ENCODE measurements at places on chromosomes 12 and 14.
A peak's percentile ranks its signal among the peaks of the same experiment; 100 is the strongest.

- no peak for DNase-seq
Observed at GRCh38 chr12:75720812-75721641, 209.6 kb upstream of the KRR1 start.

GRCh38 chr12:100698518-100698917 lies 96.1 kb upstream of the ANO4 start:
- DNase-seq: no peak

DNA sequence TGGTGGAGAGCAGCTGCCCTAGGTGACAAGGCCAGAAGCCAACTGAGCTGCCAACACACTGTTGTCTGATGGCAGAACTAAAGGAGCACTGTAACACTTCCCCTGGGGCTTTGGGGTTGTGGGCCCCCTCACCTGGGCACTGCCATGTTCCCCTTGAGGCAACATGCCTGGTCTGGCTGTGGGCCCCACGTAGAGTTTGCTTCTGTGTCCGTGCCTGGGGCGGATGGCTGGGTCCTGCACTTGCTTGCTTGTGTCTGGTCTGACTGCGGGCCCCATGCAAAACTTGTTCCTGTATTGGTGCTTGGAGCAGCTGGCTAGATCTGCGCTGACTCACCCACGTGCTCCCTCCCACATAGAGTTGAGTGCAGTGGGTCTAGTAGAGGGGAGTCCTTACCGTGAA lies 78.4 kb downstream of the MNAT1 start:
- no peak for DNase-seq

- peak; percentile 59 for DNase-seq
Observed at GRCh38 chr14:105203057-105203531, 22.0 kb upstream of the NUDT14 start.

DNA sequence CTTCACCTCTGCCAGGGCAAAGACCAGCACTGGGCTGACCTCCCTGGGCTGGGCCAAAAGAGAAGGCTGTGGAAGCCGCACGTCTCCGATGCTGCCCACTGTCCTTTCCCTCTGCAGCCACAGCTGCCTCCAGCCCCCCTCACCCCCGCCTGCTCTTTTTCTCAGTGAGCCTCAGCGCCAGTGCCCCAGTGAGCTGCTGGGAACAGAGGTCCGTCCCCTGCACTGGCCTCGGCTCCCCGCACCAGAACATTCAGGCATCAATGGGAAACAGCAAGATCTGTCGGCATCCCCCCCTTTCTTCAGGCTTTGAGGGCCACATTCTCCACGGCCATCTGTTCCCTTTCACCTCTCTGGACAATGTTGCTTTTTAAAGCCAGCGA lies 398.1 kb downstream of the ZFP36L1 start:
- no peak for DNase-seq

- DNase-seq: no peak
Observed at GRCh38 chr14:104349950-104350349, 211.6 kb downstream of the KIF26A start.

GRCh38 chr14:85479306-85479705 lies 50.6 kb upstream of the FLRT2 start:
- DNase-seq: no peak

GRCh38 chr12:101004898-101005297 lies 205.1 kb downstream of the SLC5A8 start:
- DNase-seq: no peak

DNA sequence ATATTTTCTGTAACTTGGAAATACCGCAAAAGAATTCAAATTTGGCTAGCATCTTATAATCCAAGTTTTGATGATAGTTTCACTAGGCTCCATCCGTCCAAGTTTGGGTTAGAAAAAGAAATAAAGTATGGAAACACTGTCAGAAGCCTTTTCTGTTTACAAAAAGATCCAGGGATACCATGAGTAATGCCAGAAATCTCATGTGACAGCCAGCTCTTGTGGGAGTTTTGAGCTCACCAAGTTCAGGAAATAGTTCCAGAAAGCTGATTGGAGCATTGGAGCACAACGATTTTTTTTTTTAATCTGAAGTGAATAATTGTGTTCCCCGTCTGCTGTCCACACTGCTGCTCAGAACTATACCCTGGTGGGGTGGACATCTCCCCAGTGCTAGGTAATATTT lies 229.7 kb upstream of the NPAS3 start:
- peak; percentile 89 for DNase-seq

- peak; percentile 36 for DNase-seq
Observed at GRCh38 chr12:11862798-11863197, 207.9 kb upstream of the BCL2L14 start.

DNA sequence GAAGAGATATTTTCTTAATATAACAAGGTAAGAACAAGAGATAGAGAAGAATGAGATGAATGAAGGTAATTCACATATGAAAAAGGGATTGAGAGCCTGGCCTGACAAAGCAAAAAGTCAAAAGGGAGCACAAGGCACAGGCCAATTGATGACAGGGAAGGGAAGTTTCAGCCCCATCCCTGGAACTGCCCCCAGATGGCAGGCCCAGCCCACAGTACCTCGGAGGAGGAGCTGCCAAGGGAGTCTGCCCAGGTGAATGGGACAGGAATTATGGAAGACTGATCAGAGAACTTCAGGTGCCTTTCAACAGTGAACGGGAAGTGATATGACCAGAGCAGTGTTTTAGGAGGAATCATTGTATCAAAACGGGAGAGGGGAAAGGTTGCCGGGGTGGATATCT lies 15.7 kb downstream of the SNRPF start:
- no peak for DNase-seq

DNA sequence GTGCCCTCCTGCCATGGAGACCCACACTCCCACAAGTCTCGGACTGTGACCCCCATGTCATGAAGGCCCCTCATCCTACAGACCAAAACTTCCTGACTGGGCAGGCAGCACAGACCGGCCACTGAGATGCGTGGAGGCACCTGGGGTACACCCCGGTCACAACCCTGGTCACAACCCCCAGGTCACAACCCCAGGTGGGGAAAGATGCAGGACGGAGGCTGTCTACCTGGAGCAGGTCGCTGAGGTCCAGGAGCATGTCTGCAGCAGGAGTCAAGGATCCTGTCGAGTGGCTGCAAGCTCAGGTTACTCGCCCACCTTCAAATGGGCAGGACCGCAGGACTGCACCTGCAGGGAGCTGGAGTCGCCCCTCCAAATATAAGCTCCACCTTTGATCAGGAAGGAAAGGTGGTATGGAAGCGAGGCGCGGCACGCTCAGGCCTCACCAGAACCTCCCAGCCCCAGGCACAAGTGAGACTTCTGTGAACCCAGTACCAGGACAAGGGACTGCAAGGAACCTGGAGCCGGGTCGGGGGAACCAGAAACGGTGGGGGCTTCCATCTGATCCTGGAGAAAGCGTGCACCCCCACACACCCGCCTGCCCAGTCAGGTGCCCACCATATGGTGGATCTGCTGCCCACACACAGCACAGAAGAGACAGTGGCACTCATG lies 8.1 kb downstream of the BTBD6 start:
- no peak for DNase-seq

- no peak for DNase-seq
Observed at GRCh38 chr12:95130096-95130495, 56.7 kb upstream of the NR2C1 start.

DNA sequence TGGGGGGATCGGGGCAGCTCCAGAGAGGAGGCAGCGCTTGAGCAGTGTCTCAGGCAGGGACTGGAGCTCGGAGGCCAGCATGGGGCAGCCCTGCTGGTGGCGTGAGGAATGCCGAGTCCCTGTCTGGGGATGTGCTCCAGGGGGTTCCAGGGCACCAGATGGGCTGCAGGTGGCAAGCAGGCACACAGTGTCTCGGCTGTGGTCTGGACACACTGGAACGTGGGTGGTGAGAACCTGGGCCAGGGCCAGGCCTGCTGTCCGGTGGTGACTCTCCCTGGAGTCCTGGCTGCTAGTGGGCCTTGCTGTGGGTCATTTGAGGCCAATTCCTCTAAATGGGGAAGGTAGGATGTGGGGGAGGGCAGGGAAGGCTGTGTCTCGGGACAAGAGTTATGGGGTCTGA lies 199.4 kb upstream of the RTL1 start:
- no peak for DNase-seq

Data from fibroblast of upper back skin (primary cell).